ENCODE measurements at places on chromosomes 5 and 9. TPM values are rescaled to one million over a fixed set of nuclear protein-coding genes. Genes with fewer than 3 reads are reported as not detected.

DNA sequence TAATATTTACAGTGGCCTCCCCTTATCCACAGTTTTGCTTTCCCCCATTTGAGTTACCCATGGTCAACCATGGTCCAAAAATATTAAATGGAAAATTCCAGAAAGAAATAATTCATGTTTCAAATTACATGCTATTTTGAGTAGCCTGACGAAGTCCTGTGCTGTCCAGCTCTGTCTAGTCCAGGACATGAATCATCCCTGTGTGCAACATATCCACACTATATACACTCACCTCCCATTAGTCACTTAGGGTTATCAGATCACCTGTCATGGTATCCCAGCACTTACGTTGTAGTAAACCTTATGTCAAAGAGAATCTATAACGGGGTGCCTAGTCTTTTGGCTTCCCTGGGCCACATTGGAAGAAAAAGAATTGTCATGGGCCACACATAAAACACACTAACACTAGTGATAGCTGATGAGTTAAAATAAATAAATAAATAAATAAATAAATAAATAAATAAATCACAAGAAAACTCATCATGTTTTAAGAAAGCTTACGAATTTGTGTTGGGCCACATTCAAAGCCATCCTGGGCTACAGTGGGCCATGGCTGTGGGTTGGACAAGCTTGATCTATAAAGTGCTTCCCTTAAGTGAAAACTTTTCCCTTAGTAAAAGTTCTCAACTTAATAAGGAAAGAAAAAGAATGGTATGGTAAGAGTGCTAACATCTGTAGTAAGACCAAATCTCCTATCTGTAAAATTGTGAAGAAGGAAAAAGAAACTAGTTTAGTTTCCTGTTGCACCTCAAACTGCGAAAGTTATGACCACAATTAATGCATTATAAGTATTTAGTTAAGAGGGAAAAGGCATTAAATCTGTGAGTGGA lies 15.9 kb upstream of the OMD start:
- peak; percentile 49 for DNase-seq

DNA sequence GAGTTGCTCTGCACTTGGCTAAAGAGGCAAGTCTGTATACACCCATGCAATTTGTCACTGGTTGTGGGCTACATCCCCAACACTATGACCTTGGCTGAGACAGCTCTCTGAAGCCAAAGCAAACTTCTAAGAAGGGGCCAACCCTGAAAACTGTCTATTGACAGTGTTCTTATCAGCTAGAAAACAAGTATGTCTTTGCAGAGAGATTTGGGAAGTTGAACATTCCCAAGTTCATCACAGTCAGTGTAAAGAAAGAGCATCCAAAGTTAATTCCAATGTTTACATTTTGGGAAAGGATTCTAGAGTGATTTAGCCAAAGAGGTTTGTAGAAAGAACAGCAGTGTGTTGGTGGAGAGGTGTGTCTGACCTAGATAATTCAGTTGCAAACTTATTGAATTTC lies 711.1 kb upstream of the CHD1 start:
- DNase-seq = no peak

- DNase-seq = no peak
Observed at GRCh38 chr5:3481175-3481574, 114.5 kb upstream of the IRX1 start.

DNA sequence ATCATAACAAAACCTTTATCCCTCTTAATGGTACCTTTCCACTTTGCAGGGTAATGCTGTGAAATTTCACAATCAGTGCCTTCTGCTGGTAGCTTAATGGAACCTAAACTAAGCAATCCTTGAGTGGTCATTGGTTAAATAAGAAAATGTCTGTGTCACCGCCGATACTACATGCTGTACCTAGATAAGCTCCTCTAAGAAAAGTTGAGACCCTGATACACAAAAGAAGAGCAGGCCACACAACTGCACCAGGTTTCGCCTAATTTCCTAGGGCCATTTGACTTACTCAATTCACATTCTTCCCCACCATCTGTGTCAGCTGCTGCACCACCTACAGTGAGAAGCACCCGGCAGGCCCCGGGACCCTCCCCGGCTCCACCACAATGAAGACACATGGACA lies 9.0 kb upstream of the EDF1 start:
- no peak for DNase-seq

- DNase-seq = no peak
Observed at GRCh38 chr5:164051745-164052144, 546.3 kb downstream of the MAT2B start.

- no peak for DNase-seq
Observed at GRCh38 chr5:28084069-28084468, 1045.7 kb upstream of the CDH9 start.

GRCh38 chr9:36937346-36937745 lies 96.7 kb downstream of the PAX5 start:
- no peak for DNase-seq

DNA sequence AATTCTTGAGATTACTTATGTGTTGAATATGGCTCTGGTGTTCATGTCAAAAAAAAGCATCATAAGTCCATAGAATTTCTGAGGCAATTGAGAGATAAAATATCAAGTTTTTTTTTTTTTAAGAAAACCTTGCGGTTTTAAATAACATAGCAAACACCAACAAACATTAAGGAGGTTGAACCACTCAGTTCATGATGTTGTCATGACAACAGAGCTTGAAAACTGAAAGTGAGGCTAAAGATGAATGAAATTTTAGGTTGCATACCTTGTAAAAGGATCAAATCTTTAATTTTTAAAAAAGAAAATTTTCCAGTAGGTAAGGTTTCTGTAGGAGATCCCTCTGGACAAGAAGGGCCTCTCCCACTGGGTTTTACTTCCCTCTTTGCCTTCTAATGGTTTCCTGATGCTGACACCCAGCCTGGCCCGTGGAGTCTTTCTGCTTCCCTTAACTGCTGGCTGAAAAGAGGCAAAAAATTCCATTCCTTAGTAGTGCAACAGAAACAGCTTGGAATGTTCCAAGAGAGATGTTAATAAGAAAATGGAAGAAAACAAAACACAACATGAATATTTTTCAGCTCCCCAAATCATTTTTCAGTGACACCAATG lies 60.0 kb upstream of the FER start:
- peak; percentile 13 for DNase-seq

GRCh38 chr5:31984691-31985090 lies 189.4 kb downstream of the GOLPH3 start:
- no peak for DNase-seq

DNA sequence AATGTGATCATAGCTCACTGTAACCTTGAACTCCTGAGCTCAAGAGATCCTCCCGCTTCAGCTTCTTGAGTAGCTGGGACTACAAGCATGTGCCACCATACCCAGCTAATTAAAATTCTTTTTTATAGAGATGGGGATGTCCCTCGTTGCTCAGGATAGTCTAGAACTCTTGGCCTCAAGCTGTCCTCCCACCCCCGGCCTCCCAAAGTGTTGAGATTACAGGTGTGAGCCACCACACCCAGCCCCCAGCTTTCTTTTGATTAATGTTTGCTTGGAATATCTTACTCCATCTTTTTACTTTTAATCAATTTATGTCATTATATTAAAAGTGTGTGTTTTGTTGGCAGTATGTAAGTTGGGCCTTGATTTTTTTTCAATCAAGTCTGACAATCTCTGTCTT lies 59.4 kb upstream of the EXOC3 start:
- DNase-seq = no peak

- peak; percentile 18 for DNase-seq
Observed at GRCh38 chr5:140833993-140834392, at the start of gene PCDHA7. TSS of gene PCDHA7 (plus strand) at chr5:140834269. CDS start at chr5:140834384, 115 bp downstream.

- DNase-seq = peak; percentile 91
Observed at GRCh38 chr9:127802576-127803443, at the start of gene FPGS. TSS of gene FPGS (plus strand) at chr9:127802882. CDS start at chr9:127802925, 43 bp downstream.

GRCh38 chr9:136499071-136499934 lies 16.5 kb upstream of the SEC16A start:
- DNase-seq = no peak

- no peak for DNase-seq
Observed at GRCh38 chr9:135229701-135230385, 142.4 kb downstream of the OLFM1 start.

DNA sequence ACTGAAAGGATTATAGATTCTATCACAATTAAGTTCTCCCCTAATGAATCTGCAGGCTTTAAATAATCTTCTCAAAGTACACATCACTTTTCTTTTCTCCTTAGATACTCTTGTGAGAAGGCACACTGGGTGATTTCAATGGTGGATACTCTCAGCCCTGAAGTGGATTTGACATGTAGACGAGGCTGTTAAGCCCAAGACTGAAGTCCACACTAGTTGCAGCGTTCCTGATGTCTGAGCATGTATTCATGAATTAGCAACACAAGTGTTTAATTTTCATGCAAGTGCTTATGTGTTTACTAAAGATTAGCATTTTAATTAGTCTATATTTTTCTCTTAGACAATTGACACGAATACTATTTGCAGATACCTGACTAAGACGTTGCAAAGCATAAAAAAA lies 218.9 kb downstream of the TMEM161B start:
- DNase-seq = no peak

DNA sequence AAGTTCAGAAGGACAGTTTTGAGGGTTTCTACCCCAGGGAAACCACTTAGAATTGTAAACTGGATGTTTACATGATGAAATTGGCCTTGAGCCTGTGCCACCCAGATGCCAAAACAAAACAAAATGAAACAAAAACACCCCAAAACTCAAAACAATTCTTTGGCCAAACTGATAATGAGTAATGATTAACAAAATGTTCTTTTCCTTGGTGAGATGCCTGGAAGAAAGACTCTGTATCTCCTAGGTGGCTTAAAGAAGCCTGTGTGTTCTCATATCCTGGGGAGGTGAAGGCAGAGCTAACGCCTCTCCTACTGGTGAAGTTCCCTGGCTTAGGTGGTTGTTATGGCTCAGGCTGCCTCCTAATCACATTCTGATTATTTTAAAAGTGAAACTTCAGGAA lies 120.5 kb downstream of the NPR3 start:
- DNase-seq = no peak

GRCh38 chr5:116838011-116838536 lies 263.5 kb upstream of the SEMA6A start:
- peak; percentile 37 for DNase-seq

GRCh38 chr9:27154908-27155307 lies 45.9 kb downstream of the TEK start:
- peak; percentile 82 for DNase-seq

- no peak for DNase-seq
Observed at GRCh38 chr9:115084709-115085108, 33.2 kb downstream of the TNC start.

Gene PCDHB15
- total RNA-seq = under 0.01 TPM

Gene GABRP
- total RNA-seq = not detected

Gene C5orf52
- not detected for total RNA-seq

Gene TRIM36
- 0.97 TPM for total RNA-seq

Gene PCDHGB5
- total RNA-seq = 25.0 TPM

Gene ASS1
- total RNA-seq = 88.3 TPM

Gene CCL21
- total RNA-seq = not detected

Gene SHISAL2B
- not detected for total RNA-seq
